Natural killer cell (primary cell): ENCODE measurements at places on chromosomes 2 and 18.

DNA sequence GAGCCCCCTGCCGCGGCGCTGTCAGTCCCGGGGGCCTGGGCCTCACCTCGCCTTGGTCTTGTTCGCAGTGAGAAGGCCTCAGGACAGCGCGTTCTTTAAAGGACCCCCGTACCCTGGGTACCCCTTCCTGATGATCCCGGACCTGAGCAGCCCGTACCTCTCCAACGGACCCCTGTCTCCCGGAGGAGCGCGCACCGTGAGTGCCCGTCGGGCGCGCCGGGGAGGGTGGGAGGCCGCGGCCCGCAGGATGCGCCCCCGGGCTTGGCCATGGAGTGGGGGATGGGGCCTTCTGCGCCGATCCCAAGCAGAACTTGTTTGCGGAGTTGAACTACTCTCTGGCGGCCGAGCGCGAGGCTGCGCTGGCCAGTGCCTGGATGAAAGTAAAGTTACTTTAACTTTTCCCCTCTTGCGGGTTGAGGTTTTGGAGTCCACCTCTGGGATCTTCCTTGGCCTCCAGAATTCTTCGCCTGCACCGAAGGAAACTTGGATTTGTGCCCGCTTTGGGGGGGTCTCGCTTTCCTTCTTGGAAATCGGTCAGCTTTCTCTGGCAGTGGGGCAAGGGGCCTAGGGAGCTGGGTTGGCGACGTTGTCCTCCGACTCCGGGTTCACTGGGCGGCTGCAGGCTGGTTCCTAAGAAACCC is 1.2 kb downstream of the TCF7L1 start:
- no peak for DNase-seq

GRCh38 chr2:95063086-95063958 is 37.8 kb downstream of the MAL start:
- no peak for DNase-seq

GRCh38 chr18:23609390-23610023 is 23.2 kb upstream of the NPC1 start:
- no peak for DNase-seq

DNA sequence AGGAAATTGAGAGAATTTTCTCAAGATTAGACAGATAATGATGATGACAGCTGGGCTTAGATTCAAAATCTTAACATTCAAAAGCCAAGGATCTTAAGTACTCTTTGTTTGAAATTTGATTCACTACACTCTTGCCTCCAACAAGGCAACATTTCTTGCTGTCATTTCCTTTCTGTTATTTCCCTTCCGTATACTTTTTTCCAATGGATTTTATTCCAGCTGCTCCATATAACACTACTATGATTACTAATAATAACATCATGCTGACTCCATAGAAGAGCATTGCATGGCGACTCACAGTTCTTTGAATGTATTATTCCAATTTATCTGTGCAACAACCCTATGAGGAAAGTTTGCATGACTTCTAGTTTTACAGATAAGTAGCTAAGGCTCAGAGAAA is 33.9 kb upstream of the CCDC102B start:
- DNase-seq, result no peak

DNA sequence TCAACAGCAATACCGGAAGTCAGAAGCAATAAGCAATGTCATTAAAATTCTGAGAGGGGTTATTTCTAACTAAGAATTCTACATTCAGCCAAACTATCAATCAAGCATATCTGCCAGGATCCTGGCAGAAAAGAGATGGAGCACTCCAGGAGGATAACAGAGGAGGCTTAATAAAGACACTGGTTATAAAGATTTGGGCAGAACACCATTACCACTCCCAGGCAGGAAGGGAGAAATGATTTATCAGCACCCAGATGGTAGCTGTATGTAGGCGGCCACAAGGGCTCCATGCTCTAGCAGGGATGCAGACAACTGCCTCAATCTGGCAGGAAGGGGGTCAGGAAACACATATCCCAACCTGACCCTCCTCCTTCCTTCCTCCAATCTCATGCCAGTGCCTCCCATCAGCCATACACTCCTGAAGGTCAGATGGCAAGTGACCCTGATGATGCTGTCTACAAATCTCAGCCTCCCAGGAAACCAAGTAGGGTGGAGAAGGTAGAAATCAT is 20.5 kb upstream of the TNFAIP6 start:
- DNase-seq, result no peak

GRCh38 chr2:46087492-46087891 is 209.7 kb upstream of the EPAS1 start:
- DNase-seq, result no peak

- no peak for DNase-seq
These were observed 207.1 kb downstream of the ACKR3 start for GRCh38 chr2:236776695-236777251.

DNA sequence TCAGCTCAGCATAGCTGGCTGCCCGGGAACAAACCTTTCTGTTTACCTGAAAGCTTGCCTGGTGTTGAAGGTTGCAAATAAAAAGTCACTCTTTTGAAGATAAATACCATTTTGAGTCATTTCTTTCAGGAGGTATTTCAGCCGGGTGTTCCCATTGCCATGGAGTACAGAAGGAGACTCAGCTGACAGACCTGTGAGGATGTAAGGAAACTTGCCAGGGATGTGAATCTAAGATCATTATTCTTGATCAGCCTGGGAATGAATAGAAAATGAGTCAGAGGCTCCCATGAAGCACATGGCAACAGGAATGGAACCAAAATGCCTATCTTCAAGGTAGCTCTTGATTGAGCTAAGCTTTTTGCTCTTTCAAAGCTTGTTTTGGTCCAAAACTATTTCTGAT is 231.2 kb downstream of the CYRIA start:
- DNase-seq, result no peak

GRCh38 chr2:179224361-179224760 is 40.3 kb downstream of the SESTD1 start:
- peak; percentile 1 for DNase-seq
